Adipose tissue (tissue), 3 donors: ENCODE measurements at places on chromosomes 16 and 17. TPM values are rescaled to one million over a fixed set of nuclear protein-coding genes. Genes with fewer than 3 reads are reported as not detected.

Gene MPV17L
- 12.7 TPM for polyA plus RNA-seq

Gene TLCD1
- polyA plus RNA-seq: 11.7 TPM

Gene KRTAP2-2
- polyA plus RNA-seq: not detected

Gene PPM1E
- polyA plus RNA-seq: 0.03 TPM

Gene KRT36
- polyA plus RNA-seq: not detected

Gene KRTAP4-8
- polyA plus RNA-seq: not detected

Gene NOL11
- polyA plus RNA-seq: 20.4 TPM

Gene TRPV2
- polyA plus RNA-seq: 4.3 TPM
